CD4-positive, alpha-beta T cell treated with Interleukin-10 for 1 hour (primary cell): ENCODE measurements at places on chromosomes 1 and 21.

DNA sequence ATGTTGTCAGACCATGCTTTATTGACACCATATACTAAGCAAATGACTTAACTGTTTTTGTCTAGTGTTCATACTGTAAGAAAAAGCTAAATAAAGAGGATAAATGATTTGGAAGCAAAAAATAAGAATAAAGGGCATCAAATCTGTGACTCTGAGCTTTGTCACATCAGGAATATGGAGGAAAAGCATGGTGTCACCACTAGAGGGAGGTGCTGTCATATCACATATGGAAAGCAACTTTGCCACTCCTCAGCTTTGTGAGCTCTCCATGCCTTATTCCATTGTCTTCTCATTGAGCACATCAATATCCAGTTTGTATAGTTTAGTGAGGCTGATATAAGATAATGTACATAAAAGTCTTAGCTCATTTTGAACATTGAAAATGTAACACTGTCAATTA lies 20.8 kb upstream of the GBP1 start:
- peak; percentile 79 for DNase-seq

DNA sequence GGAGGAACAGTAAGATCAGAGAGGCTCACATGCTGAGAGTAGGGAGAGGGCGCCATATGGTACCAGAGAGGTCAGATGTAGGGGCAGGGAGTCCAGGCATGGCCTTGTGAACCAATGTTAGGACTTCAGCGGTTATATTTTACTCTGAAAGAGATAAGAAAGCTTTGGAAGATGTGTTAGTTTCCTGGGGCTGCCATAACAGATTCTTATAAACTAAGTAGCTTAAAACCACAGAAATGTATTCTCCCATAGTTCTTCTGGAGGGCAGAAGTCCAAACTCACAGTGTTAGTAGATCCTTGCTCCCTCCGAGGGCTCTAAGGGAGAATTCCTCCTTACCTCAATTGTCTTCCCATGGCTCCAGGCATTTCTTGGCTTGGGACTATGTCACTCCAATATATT lies 502.5 kb upstream of the ADGRL2 start:
- no peak for DNase-seq

GRCh38 chr1:38727684-38728584 lies 131.6 kb downstream of the RRAGC start:
- DNase-seq: no peak

GRCh38 chr1:54384918-54385726 lies 21.1 kb downstream of the SSBP3 start:
- DNase-seq: no peak

- DNase-seq: no peak
Observed at GRCh38 chr1:2559509-2560298, 3.5 kb downstream of the TNFRSF14 start.

- no peak for DNase-seq
Observed at GRCh38 chr1:30507401-30508174, 215.8 kb downstream of the MATN1 start.

DNA sequence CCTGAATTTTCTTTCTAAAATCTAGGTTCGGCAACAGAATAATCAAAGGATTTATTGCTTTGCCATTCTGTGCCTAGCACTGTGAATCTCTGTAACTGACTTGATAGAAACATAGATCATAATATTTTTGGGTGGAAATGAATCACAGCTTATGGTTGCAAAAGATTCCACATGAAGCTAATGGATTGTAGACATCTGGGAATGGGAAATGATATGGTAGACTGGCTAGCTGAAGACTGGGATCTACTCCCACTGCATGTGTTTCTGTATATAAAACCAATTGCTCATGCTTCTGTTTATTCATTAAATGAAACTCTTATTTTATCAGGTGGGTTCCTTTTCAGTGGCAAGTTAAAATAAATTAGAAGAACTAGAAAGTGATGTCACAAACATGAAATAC lies 395.6 kb downstream of the ST6GALNAC3 start:
- DNase-seq: no peak

- DNase-seq: no peak
Observed at GRCh38 chr21:32425628-32426027, 13.1 kb downstream of the EVA1C start.

DNA sequence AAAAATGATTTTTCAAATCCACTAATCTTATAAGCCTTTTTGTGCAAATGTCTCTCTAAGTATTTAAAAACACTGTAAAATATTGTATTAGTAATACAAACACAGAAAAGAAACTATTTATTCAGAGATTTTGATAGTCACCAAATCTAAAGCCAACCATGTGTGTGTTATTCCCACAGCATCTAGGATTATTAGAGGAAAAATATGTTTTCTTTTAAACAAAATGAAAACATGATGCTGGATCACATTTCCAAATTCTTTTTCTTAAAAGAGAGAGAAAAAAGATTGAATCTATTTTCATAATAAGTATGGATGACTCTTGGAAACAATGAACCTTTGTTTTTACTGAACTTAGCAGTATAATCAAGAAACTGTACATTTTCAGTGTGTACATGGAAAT lies 25.3 kb downstream of the COLGALT2 start:
- no peak for DNase-seq

DNA sequence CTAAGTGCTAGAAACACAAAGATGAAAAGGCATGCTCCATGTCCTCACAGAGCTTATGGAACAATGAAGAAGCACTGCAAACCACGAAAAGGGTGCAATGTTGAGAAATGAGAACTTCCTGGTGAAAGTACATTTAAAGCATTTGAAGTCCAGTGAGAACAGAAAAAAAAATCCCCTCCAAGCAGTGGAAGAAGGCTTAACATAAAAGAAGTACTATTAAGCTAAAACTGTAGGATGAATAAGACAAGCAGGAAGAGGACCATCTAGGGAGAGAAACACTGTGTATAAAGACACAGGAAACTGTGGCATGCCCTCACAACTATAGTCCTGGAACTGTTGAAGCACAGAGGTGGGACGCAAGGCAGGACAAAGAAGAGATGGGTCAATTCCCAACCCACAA lies 10.0 kb downstream of the TP53BP2 start:
- DNase-seq: no peak

DNA sequence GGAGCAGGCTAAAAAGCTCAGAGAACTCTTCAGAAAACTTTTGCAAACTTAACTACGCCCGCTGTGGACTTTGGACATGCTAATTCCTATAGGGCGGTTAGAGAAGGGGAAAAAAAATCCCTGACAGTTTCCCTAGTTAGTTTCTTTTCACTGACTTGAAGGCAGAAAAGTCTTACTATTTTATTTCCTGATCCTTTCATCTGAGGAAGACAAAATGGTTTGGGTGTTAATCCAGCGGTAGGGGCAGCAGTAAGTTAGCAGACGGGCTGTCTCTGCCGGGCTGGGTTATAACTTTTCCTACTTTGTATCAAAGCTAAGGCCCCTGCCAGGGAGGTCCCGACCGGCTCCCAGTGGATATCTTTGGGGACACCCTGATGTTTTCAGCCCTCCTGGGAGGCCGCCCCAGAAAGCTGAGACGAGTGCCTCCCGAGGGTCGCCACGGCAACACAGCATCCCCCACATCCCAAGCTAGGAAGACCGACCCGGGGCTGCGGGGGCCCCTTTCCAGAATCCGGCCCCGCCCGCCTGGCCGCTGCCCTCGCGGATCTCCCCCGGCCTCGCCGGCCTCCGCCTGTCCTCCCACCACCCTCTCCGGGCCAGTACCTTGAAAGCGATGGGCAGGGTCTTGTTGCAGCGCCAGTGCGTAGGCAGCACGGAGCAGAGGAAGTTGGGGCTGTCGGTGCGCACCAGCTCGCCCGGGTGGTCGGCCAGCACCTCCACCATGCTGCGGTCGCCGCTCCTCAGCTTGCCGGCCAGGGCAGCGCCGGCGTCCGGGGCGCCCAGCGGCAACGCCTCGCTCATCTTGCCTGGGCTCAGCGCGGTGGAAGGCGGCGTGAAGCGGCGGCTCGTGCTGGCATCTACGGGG lies 162.6 kb downstream of the RUNX1 start:
- DNase-seq: peak; percentile 28

- no peak for DNase-seq
Observed at GRCh38 chr1:197367627-197368026, 99.6 kb downstream of the CRB1 start.

DNA sequence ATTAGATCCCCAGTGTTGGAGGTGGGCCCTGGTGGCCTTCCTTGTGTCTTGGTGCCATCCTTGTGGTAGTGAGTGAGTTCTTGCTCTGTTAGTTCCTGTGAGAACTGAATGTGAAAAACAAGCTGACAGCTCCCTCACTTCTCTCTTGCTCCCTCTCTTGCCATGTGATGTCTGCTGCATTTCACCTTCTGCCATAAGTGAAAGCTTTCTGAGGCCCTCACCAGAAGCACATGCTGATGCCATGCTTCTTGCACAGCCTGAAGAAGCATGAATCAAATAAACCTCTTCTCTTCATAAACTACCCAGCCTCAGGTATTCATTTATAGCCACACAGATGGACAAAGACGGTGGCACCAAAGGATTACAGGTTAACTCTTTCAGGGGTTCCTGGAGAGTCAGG lies 166.1 kb upstream of the ETV3 start:
- DNase-seq: no peak

DNA sequence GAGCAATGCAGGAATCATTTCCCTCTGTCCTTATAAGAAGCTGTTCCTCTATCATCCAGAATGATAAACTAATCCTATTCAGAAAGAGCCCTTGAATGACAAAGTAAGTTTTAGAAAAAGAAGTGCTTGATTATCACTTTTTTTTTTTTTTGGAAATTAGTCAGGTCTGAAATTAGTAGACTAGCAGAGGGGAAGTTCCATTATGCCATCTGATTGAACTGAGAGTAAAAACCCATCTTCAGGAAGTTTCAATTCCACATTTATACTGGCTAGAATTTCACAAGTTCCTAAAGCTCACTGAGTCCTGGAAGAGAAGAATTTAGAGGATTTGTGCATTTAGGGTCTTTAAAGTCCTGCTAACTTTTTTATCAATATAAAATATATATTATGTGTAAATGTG lies 128.8 kb upstream of the COA6 start:
- DNase-seq: no peak
